ENCODE measurements at places on chromosomes 13 and 19. TPM values are rescaled to one million over a fixed set of nuclear protein-coding genes. Genes with fewer than 3 reads are reported as not detected.

DNA sequence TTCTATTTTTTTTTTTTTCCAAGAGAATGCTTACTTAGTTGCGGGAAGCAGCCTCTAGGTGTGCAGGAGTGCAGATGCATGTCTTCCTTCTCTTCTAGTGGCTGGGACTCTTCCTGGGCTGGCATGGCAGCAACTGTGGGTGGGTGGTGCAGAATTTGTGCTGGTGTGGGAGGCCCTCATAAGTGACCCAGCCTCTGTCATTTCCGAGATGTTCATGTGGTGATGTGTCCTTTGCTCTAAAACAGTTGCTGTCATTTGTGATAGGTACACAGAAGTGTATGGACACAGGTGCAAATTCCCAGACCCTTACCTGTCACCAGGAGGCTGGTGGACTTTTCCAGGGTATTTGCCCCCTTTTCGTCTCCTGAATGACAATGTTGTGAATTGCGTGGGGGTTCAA, 367.7 kb downstream of the KCNRG start:
- H3K4me3 ChIP-seq = no peak overlapping the region
- no peaks in the 10 kb centered on the region for H3K27me3 ChIP-seq
- H3K36me3 ChIP-seq = no peaks in the 10 kb centered on the region
- H3K27ac ChIP-seq = no peak overlapping the region
- no peak for DNase-seq

Gene LPAR2
- 1.8 TPM for total RNA-seq

Gene RGCC
- total RNA-seq = 40.6 TPM

DNA sequence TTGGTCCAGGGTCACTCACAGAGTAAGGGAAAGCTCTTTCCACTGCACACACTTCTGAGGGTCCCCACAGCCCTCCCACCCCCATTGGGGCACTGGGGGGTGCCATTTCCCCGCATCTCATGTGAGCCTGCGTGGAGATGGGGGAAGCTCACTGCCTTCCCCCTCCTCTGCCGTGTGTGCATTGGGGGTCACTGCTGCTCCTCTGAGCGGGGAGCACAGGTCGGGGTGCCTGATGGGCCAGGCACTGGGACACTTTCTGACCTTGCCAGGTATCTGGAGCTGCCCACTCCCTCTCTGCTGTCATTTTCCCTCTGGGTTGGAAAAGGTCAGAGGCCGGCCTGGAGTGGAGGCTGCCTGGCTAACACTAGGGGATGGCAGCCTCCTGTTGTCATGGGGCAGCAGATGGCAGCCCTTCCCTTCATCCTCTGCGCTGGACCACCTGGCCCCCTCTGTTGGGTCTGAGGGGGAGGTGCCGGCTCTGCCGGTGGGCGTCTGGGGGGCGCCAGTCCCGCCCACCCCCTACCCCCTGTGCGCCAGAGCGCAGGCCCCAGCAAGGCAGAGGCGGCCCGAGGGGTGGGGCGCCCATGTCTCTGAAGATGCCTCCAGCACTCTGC, 9.1 kb downstream of the SSBP4 start:
- no peak for DNase-seq
- no peaks in the 10 kb centered on the region for H3K36me3 ChIP-seq
- H3K4me1 ChIP-seq = peaks cover 30% of the 10 kb centered on the region
- no peaks in the 10 kb centered on the region for H3K27me3 ChIP-seq

- DNase-seq = no peak
- H3K27me3 ChIP-seq = no peaks in the 10 kb centered on the region
- no peaks in the 10 kb centered on the region for H3K4me1 ChIP-seq
- no peak overlapping the region for H3K27ac ChIP-seq
Observed at GRCh38 chr19:23222998-23223652, 27.1 kb downstream of the ZNF724 start.

DNA sequence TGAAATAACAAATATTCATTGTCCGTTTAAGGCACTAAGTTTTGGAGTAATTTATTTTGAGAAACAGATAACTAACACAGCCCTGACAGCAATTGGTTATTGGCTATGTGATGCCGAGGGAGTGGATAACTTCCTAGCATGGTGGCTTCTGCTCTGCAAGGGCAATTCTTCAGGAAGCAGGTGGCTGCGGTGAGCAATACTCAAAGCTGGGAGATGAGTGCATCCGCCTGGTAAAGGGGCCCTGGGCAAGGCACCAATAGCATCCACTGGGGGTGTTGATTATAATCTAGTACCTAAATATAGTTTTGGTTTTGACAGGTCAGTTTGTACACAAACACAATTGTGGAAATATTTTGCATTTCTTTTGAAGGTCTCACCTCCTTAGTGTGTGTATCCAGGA, 41.0 kb downstream of the CCDC70 start:
- no peaks in the 10 kb centered on the region for H3K36me3 ChIP-seq
- DNase-seq = no peak
- no peak overlapping the region for H3K27ac ChIP-seq
- no peaks in the 10 kb centered on the region for H3K4me1 ChIP-seq
- no peak overlapping the region for H3K4me3 ChIP-seq

Gene CEACAM16
- total RNA-seq = not detected

GRCh38 chr13:110377826-110378201, 70.7 kb downstream of the COL4A2 start:
- no peak for DNase-seq
- H3K27me3 ChIP-seq = no peaks in the 10 kb centered on the region
- H3K4me1 ChIP-seq = peaks cover 31% of the 10 kb centered on the region
- H3K36me3 ChIP-seq = no peaks in the 10 kb centered on the region
- H3K4me3 ChIP-seq = no peak overlapping the region

- H3K4me1 ChIP-seq = no peaks in the 10 kb centered on the region
- H3K36me3 ChIP-seq = no peaks in the 10 kb centered on the region
- peaks cover 24% of the 10 kb centered on the region for H3K27me3 ChIP-seq
- no peak overlapping the region for H3K4me3 ChIP-seq
- no peak overlapping the region for H3K27ac ChIP-seq
Observed at GRCh38 chr19:53951947-53952346, 10.8 kb upstream of the CACNG8 start.

GRCh38 chr19:13159713-13160112, 9.5 kb downstream of the IER2 start:
- no peak overlapping the region for H3K4me3 ChIP-seq
- no peaks in the 10 kb centered on the region for H3K27me3 ChIP-seq
- no peaks in the 10 kb centered on the region for H3K36me3 ChIP-seq
- H3K27ac ChIP-seq = no peak overlapping the region
